Colonic mucosa (tissue), 4 donors: ENCODE measurements at places on chromosomes 1 and 21.
A peak's percentile ranks its signal among the peaks of the same experiment; 100 is the strongest.

- no peak for DNase-seq
These were observed 19.8 kb downstream of the SLC37A1 start for GRCh38 chr21:42533306-42533962.

DNA sequence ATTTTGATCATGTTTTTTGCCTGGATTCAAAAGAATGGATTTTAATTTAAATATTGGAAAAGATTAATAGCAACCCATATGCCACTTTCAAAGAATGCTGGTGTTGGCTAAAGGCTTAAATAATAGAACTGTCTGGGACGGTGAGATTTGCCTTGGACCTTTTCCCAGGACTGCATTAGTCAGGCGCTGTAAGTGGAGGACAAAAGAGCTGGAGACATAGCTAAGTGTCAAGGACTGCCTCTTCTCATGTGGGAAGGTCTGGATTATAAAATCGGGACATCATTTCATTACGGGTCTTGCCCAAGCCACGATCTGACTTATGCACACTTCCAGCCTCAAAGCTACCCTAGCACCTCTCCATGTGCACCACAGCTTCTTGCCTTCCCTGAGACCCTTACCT is 458.5 kb upstream of the DEPDC1 start:
- no peak for DNase-seq

DNA sequence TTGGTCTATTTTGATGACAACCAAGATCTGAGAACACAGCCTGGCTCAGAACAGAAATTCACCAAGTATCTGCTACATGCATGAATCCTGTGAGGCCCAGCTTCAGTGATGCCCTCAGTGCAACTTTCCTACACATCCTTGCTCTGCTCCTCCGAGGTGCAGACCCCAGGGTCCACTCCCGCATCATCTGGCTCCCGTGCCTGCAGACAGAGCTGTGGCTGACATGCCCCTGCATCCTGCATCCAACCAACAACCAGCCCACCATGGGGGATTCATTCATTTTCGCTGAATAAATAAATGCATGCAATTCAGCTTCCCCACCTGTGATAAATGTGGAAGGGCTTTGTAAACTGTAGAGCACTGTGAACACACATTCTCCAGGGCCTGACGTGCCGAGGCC is 112.3 kb downstream of the GLIS1 start:
- DNase-seq, result no peak

GRCh38 chr1:153404768-153405167 is 11.6 kb upstream of the S100A7A start:
- peak; percentile 61 for DNase-seq

GRCh38 chr1:1197188-1197500 is 9.2 kb downstream of the TNFRSF18 start:
- no peak for DNase-seq

DNA sequence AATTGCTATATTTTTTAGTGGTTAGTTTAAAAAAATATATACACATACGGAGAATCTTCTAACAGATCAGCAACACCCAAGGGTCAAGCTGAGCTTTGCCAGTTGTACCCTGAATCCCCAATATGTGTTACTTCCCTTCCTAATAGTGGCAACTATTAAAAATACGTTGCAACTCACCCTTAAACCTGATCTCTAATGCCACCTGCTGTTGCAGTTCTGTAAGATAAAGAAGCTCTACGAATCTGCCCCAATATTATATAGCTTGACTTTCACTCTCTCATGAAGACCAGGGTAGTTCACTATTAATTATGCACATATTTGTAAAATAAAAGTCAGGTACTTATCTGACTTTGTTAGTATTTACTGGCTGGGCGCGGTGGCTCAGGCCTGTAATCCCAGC is 58.4 kb downstream of the ASH1L start:
- no peak for DNase-seq

DNA sequence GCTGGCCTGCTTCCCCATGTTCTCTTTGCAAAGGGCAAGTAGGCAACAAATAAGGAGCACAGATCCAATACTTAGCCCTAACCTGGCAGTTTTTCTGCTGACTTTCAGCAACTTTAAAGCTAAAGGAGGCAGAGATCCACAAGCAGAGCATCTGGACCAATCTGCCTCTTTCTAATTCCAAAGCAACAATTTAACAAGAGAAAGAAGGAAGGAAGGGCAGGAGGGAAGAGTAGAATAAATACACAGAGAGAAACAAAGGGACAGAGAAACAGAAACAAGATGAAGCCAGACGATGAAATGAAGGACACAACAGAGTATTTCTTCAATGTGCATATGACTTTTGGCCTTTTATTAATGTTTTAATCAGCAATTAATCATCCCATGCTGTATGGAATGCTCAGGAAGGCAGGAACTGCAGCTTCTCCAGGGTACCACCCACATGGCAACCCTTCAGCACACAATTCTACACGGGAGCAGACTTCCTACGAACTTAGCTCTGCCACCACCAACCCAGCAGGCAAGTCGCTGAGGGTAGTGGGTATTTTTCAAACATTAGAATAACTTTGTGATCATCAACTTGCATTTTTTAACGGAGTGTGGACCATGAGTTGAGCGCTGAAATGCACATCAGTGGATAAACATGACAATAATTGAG is 15.3 kb downstream of the CLCC1 start:
- no peak for DNase-seq

GRCh38 chr1:38194472-38194871 is 147.9 kb upstream of the POU3F1 start:
- DNase-seq, result no peak

- no peak for DNase-seq
These were observed 100.9 kb downstream of the PEX14 start for GRCh38 chr1:10575616-10576015.

DNA sequence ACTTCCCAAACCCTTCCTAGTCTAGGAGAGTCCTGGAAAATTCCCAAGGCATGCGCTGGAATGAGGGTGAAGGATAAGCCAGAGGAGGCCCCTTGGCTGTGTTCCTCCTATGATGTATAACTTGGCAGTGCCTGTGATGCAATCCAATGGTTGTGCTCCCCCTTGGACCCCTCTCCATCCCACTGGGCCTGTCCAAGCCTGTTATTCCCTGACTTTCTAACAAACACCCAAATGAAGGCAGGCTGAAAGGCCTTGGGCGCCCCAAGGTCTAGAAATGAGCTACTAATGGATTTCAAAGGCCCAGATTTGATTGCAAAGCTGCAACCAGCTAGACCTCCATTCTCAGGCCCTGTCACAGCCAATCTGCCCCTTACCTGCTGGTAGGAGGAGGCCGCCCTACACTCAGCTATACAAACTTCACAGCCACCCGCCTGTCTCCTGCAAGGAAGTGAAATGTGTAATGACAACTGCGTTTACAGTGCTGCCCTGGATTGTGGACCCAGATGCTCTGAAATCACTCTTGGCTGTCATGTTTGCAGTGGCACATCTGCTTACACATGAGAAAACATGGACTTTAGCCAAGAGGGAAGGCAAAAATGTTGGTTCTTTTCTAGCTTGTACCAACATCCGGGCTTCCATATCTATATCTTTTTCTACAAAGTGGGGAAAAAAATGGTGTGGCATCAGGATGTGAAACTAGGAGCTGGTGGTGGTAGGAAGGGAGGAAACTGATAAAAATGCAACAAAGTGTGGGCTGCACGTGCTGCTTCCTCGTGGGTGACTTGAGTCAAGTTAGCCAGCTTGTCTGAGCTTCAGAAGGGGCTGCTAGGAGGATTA is 130.4 kb downstream of the TRABD2B start:
- no peak for DNase-seq

- no peak for DNase-seq
These were observed 122.6 kb upstream of the ZNHIT6 start for GRCh38 chr1:85830837-85831236.

- DNase-seq, result no peak
These were observed 270.0 kb downstream of the AKT3 start for GRCh38 chr1:243580072-243580471.
